ENCODE measurements at places on chromosomes 16 and 17.

DNA sequence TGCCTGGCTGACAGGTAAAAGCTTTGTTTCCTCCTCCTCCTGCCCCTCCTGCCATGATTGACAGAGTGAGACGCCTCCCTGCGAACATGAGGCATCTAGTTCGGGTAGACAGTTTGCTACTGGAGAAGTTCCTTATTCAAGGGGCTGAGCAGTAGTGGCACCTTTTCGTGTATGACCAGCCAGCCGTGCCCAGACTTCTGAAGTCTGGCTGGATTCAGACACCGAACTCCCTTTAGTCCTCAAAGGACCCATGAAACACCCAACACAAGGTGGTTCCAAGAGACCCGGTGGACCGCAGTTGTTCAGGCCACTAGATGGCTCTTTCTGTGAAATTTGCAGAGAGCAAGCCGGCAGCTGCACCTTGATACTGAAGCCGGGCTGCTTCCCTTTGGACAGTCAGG is 192.8 kb downstream of the XYLT1 start:
- DNase-seq = no peak

DNA sequence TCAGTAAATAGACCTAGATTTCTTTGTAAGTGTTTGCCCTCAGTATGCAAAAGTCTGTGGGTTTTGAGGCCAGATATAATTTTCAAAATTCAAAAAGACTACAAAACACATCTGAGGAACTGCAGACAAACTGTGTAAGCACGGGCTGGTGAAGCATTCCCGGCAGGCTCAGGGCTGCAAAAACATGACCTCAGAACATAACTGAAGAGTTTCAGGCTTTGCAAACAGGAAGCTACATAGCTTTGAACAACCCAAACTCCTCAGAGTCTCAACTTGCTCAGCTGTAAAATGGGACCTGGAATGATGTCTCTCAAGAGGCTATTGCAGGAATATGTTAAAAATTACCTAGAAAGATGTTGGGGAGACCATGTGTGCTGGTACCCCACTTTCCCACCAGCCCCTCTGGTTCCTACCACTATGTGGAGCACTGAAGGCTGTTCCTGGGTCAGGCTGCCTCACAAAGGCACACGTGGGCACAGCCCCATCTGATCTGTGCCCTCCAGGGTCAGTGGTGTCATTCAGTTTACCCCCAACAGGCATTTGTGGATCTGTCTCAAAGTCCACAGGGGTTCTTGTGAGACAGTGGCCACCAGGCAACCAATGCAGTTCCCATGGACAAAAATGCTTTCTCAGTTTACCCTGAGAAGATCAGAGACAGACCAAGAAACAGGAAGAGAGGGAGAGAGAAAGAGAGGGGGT is 72.9 kb downstream of the CREBBP start:
- DNase-seq = no peak

GRCh38 chr17:80995131-80995530 is 3.5 kb downstream of the CHMP6 start:
- DNase-seq = no peak

- no peak for DNase-seq
Measured at GRCh38 chr17:82092995-82093751, 4.9 kb downstream of the FASN start.

DNA sequence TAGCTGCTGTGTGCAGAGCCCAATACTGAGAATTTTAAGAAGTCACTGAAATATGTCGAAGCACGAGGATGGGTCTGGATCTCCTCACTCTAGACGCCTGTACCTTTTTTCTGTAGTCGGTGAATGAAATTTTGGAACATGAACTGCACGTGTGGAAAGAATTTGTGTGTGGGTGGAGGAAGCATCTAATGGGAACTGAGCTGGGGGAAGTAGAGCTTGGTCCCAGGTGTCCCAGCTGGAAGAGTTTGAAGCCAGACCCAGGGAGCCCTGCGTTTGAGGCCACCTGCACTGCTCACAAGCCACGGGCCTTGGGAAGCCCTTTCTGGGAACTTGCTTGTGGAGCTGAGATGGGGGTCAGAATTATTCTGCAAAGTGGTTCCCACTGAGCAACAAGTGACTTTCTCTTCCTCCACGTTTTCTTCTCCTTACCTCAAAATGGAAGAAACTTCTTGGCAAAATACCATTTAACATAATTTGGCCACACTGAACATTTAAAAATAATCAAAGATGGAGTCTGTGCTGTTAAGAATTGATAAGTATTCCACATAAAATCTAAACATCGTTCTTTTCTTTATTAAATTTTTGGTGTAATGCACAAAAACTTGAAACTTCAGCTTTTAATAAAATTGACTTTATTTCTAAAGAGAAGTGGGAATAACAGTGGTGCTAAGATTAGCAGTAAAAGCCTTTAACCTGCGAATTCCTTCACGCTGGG is 163.8 kb downstream of the PRKCA start:
- DNase-seq = no peak

DNA sequence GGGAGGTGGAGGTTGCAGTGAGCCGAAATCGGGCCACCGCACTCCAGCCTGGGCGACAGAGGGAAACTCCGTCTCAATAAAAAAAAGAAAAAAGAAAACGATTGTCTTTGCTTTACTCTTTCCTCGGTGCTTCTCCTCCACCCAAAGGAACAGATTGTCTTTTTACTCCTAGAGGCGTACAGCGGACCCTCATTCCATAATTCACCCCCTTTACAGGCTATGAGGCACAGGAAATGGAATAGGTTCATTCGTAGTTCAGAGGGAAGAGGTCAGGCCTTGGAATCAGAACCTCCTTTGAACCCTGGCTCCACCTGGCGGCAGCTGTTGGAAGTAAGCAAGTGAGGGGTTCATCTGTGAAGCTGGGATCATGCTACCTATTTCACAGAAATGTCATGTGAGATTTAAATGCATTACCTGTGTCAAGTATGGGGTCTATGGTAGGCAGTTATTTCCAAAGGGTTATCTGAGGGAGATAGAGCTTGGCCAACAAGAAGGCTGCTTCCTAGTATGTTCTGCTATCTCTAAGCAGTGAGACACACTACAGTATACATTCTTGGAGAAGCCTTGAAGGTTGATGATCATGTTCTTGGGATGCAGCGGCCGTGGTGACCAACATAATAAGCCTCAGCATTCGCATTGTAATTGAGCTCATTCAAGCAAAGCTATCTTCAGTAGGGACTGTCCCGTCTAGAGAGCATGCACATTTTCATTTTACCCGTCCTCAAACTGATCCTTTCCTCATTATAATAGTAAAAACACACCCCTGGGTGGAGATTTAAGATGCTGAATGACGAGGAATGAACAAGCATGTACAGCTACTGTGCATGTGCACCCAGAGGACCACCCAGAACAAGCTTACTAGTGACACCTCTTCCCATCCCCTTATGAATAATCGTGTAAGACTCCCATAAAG is 18.7 kb upstream of the ZNF689 start:
- peak; percentile 89 for DNase-seq

- no peak for DNase-seq
Measured at GRCh38 chr16:27920391-27920891, 143.1 kb downstream of the GSG1L start.

GRCh38 chr17:81601525-81602120 is 35.3 kb downstream of the NPLOC4 start:
- DNase-seq = no peak

DNA sequence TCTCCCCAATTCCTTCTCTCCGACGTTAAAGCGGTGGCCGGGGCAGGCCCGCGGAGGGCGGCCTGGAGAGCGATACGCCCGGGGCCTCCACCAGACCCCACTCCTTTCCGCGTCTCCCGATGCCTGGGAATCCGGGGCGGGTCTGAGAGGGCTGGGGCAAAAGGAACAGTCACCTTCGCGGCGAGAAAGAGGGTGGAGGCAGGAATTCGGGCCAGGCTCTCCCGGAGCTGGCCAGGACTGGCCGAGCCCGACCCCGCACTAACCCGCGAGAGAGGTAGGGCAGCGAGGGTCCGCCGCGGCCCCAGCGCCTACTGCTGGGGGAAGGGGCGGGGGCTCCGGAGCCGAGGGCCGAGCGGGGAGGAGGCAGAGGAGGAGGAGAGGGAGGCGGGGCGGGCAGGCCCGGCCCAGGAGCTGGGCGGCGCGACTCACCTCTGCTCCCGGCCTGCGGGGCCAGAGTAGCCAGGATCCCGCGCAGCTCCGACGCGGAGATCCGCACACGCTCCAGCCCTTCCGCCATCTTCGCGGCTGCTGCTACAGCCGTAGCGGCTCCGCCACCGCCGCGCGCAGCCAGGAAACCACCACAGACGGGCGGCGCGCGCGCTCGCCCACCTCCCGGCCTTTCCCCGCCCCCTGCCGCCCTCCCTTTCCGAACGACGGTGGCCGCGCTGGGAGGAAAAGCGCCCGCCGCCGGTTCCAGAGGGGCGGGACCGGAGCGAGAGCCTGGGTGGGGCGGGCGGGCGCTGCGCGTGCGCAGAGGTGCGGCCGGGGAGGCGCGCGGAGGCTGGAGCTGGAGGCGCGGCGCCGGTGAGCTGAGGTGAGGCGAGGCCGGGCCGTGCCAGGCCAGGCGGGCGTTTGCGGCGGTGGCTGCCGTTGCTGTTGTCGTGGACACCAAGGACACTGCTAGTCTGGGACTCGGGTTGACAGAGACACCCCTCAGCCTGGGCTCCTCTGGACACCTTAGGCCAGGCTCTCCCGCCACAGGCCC is at the start of the genes SMG6 and SRR:
SMG6 (minus strand) TSS at position 582 of the 985 bp plus-strand sequence; CDS start at position 517, 65 bp downstream.
SRR (plus strand) TSS at position 747 of the 985 bp plus-strand sequence. CDS start 11,611 bp downstream, outside the sequence.
- peak; percentile 96 for DNase-seq
